ENCODE measurements at places on chromosomes 2 and 18.

DNA sequence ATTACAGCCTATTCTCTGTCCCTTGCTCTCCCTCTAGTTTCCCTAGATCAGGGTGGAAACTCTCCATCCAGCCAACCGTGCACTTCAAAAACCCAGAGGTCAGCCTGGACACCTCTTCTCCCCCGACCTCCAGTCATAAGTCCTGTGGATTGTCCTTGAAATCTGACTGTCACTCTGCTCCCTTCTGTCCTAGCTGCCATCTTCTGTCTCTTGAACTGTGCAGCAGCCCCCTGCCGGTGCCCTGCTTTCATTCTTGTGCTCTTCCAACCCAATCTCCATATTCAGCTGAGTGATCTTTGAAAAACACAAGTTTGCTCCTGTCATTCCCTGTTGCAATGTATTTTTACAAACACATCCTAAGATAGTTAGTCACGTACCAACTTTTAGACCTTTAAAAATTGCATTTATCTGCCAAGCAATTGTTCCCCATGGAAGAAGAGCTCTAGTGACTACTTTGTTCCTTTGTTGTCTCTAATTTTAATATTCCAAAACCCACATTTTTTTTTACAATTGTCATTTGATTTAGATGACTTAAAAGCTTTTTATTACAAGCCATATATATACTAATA lies 254.3 kb downstream of the CAMKMT start:
- DNase-seq, result no peak
- peaks cover 12% of the 10 kb centered on the region for H3K4me1 ChIP-seq
- no peaks in the 10 kb centered on the region for H3K27me3 ChIP-seq
- H3K36me3 ChIP-seq, result no peaks in the 10 kb centered on the region

- H3K27me3 ChIP-seq, result peaks cover 3% of the 10 kb centered on the region
- H3K4me3 ChIP-seq, result no peak overlapping the region
- H3K36me3 ChIP-seq, result peaks cover 3% of the 10 kb centered on the region
- H3K27ac ChIP-seq, result no peak overlapping the region
- DNase-seq, result no peak
- peaks cover 37% of the 10 kb centered on the region for H3K4me1 ChIP-seq
These were observed 43.4 kb downstream of the PLCL1 start for GRCh38 chr2:197847651-197848401.

DNA sequence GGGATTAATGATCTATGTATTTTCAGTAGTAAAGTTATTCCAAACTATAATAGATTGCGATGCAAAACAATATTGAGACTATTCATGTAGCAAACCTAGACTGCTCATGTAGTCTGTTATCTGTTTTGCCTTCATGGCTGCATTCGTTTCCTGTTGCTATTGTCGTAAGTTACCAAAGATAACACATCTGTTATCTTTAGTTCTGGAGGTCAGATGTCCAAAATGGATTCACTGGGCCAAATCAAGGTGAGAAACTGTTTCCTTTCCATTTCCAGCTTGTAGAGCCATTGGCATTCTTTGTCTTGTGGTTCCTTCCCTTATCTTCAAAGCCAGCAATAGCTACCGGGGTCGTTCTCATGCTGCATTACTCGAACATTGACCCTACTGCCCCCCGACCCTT lies 20.9 kb downstream of the ITGAV start:
- no peaks in the 10 kb centered on the region for H3K27me3 ChIP-seq
- H3K4me1 ChIP-seq, result peaks cover 2% of the 10 kb centered on the region
- no peak overlapping the region for H3K27ac ChIP-seq
- H3K4me3 ChIP-seq, result no peak overlapping the region
- no peak for DNase-seq

GRCh38 chr18:72768681-72769229 lies 99.0 kb downstream of the NETO1 start:
- no peak overlapping the region for H3K4me3 ChIP-seq
- no peaks in the 10 kb centered on the region for H3K27me3 ChIP-seq
- H3K27ac ChIP-seq, result no peak overlapping the region

DNA sequence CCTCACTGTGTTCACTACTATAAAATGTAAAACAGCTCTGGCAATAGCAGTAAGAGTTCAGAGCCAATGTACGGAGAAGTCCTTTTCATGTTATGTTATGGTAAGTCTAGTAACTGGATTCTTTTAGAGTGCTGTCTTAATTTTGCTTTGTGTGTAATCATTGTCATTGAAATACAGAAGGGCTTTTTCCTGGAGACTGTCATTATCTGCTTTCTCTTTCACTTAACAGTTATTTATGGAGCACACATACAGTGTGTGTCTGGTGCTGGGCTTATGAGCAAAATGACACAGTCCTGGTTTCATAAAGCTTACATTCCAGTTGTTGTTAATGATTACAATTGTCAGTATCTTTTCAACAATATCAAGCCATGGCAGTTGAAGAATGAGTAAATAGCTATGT lies 95.5 kb downstream of the CCDC102B start:
- no peaks in the 10 kb centered on the region for H3K4me1 ChIP-seq
- H3K36me3 ChIP-seq, result no peaks in the 10 kb centered on the region
- H3K27ac ChIP-seq, result no peak overlapping the region
- no peak for DNase-seq

- H3K36me3 ChIP-seq, result peaks cover 74% of the 10 kb centered on the region
- no peak overlapping the region for H3K4me3 ChIP-seq
- DNase-seq, result no peak
- H3K27ac ChIP-seq, result no peak overlapping the region
- H3K27me3 ChIP-seq, result no peaks in the 10 kb centered on the region
- peaks cover 4% of the 10 kb centered on the region for H3K4me1 ChIP-seq
These were observed 24.6 kb downstream of the COX7A2L start for GRCh38 chr2:42336361-42336965.

- H3K36me3 ChIP-seq, result no peaks in the 10 kb centered on the region
- H3K4me1 ChIP-seq, result no peaks in the 10 kb centered on the region
- no peak for DNase-seq
- no peak overlapping the region for H3K4me3 ChIP-seq
- no peaks in the 10 kb centered on the region for H3K27me3 ChIP-seq
These were observed 232.8 kb downstream of the PIK3C3 start for GRCh38 chr18:42187611-42188380.

- no peaks in the 10 kb centered on the region for H3K27me3 ChIP-seq
- no peaks in the 10 kb centered on the region for H3K36me3 ChIP-seq
- no peak overlapping the region for H3K27ac ChIP-seq
- no peak for DNase-seq
- no peak overlapping the region for H3K4me3 ChIP-seq
- no peaks in the 10 kb centered on the region for H3K4me1 ChIP-seq
These were observed 848.8 kb downstream of the MBD2 start for GRCh38 chr18:53375621-53376020.

DNA sequence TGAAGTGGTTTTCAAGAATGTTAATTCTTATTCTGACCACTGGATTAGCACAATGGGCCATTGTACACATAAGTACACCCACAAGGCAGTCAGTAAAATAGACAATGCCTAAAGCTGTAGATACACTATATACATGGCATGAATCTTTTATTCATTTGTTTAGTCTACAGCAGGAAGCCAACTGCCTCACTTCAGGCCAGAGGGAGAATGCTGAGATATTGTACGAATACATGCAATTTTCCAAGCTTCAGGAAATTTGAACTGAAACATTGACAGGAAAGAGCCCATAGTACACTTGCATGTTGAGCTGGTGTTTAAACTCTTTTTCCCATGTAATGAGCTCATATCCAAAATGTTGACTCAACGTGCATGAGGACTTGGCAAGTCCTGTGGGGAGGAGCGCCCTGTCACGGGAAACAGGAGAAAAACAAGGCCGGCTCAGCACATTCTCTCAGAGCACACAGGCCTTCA lies 111.6 kb upstream of the CYP1B1 start:
- H3K27me3 ChIP-seq, result peaks cover 3% of the 10 kb centered on the region
- H3K4me3 ChIP-seq, result no peak overlapping the region
- no peaks in the 10 kb centered on the region for H3K36me3 ChIP-seq

DNA sequence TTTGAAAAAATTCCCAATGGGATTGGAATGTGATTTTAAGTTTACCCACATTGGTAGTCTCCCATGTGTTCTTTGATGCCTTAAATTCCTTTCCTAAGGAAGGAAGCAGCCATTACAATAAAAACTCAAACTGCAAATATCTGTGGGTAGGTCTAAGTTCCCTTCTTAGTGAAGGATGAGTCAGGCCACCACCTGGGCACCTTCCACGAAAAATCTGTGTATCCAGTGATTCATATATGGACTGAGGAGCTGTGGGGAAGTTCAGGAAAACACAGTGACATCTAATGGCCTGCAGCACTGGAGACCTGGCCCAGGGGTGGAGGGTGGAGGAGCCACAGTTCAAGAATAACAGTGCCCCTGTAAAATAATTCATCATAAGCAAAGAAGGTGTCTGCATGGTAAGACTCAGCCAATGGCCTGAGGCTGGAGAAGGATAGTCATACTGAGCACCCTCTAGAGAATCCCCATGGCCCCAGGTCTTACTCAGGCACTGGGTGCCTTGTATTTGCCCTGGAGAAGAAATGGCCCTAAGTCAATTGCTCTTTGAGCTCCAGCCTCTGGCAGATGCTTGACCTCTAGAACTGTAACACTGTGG lies 248.6 kb downstream of the SP3 start:
- H3K4me3 ChIP-seq, result no peak overlapping the region
- DNase-seq, result no peak
- H3K4me1 ChIP-seq, result no peaks in the 10 kb centered on the region
- H3K36me3 ChIP-seq, result no peaks in the 10 kb centered on the region

DNA sequence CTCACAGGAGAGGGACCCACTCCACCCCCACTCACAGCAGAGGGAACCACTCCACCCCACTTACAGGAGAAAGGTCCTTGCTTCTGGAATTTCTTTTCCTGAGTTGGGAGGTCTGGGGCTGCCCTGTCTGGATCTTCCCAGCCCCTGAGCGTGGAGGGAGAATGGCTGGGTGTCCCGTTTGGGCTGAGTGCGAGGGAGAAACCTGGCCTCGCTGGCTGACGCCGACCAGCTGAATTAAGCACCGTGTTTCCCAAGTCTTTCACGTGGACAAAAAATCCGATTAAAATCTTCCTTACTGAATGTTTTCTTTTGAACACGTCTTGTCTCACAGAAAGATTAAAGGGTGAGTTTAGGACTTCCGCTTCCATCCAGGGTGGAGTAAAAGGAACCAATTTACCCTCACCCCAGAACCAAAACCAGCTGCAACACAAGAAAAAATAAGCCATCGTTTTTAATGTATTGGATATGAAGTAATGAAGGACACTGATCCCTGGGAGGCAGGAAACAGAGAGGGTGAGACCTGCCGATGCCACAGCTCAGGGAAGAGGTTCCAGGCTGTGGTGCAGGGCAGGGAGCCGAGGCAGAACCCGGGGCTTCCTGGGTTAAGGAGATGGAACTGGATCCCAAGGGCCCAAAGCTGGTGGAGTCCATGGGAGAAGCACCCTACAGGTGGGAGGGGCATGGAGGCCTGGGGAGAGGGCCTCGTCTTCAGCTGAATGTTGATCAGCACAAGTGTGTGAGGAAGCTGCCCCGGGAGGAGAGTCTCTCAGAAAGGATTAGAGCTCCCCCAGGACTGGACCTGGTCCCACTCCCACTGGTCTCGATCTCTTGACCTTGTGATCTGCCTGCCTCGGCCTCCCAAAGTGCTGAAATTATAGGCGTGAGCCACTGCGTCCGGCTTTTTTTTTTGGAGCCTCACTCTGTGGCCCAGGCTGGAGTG lies 60.3 kb downstream of the RTP5 start:
- no peak overlapping the region for H3K4me3 ChIP-seq
- no peak for DNase-seq
- H3K4me1 ChIP-seq, result peaks cover 3% of the 10 kb centered on the region
- H3K27ac ChIP-seq, result no peak overlapping the region
- H3K36me3 ChIP-seq, result no peaks in the 10 kb centered on the region

DNA sequence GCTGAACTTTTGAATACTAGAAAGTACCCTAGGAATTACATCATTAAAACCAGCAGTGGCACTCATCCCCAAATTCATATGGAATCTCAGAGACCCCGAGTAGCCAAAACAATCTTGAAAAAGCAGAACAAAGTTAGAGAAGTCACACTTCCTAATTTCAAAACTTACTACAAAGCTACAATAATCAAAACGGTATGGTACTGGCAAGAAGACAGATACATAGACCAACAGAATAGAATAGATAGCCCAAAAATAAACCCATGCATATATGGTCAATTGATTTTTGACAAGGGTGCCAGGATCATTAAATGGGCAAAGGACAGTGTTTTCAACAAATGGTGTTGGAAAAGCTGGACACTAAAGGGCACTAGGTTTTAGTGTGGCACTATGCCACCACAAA lies 176.0 kb upstream of the NDUFV2 start:
- no peaks in the 10 kb centered on the region for H3K36me3 ChIP-seq
- no peaks in the 10 kb centered on the region for H3K4me1 ChIP-seq
- no peak overlapping the region for H3K4me3 ChIP-seq
- H3K27me3 ChIP-seq, result no peaks in the 10 kb centered on the region
- H3K27ac ChIP-seq, result no peak overlapping the region

DNA sequence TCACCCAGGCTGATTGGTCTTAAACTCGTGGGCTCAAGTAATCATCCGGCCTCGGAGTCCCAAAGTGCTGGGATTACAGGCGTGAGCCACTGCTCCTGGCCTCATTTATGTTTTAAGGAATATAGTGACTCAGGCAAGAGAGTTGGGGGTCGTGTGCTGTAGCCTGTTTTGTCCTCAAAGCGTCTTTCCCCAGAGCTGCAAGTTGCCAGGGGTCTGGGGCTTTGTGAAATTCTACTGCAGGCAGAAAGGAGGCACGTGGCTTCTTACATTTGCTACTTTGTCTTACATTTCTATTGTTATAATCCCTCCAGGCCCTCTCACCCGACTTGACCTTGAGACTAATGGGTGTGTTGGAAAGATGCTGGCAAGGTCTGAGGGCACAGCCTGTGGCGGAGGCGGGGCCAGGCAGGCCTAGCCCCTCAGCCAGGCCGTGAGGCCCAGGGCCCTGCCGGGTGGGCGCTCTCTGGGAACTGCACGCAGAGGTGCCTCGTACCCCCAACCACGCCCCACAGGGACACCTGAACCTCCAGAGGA lies 85.8 kb upstream of the NDUFV2 start:
- no peak overlapping the region for H3K4me3 ChIP-seq
- no peaks in the 10 kb centered on the region for H3K36me3 ChIP-seq
- DNase-seq, result no peak
- no peaks in the 10 kb centered on the region for H3K27me3 ChIP-seq

- H3K27ac ChIP-seq, result no peak overlapping the region
- no peaks in the 10 kb centered on the region for H3K27me3 ChIP-seq
- no peaks in the 10 kb centered on the region for H3K4me1 ChIP-seq
- H3K4me3 ChIP-seq, result no peak overlapping the region
- no peaks in the 10 kb centered on the region for H3K36me3 ChIP-seq
- no peak for DNase-seq
These were observed 103.9 kb downstream of the TTC32 start for GRCh38 chr2:19797871-19798270.

DNA sequence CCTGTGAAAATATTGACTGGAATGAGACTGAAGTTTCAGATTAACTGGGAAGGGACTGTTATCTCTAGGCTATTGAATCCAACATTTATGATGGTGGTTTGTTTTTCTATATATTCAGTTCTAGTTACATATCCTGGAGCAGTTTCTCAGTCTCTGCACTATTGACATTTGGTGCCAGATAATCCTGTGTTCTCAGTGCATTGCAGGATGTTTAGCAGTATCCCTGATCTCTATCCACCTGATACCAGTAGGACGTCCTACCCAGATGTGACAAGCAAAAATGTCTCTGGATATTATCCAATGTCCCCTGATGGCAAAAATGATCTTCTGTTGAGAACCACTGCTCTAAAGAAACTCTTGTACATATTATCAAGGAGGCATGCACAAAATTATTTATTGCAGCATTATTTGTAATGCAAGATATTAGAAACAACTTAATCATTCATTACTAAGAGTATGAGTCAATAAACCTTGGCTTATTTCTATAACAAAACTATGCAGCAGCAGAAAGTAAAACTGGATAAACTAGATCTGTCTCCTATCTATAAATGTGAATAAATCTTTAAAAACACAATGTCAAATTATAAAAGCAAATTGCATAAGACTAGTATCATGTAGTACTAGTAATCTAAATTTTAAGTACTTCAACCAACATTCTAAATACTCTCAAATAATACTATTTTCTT lies 369.3 kb upstream of the RND3 start:
- DNase-seq, result no peak
- H3K4me3 ChIP-seq, result no peak overlapping the region
- no peaks in the 10 kb centered on the region for H3K27me3 ChIP-seq
- H3K27ac ChIP-seq, result no peak overlapping the region

All from activated T-helper 2 cell treated with anti-CD3 and anti-CD28 coated beads, Interferon-gamma antibody, Interleukin-2, Interleukin-4, amounts not matched to agents 10 μg/mL and 5 μg/mL and 100 μg/mL, durations not matched to agents 14 hours and 24 hours and 36 hours (primary cell).